ENCODE measurements at places on chromosomes 3 and 15. TPM values are rescaled to one million over a fixed set of nuclear protein-coding genes. Genes with fewer than 3 reads are reported as not detected.

GRCh38 chr3:46509661-46510187 is 11.9 kb downstream of the RTP3 start:
- H3K27me3 ChIP-seq: peaks cover 10% of the 10 kb centered on the region
- no peak for DNase-seq
- no peak overlapping the region for H3K4me3 ChIP-seq
- H3K4me1 ChIP-seq: no peaks in the 10 kb centered on the region

DNA sequence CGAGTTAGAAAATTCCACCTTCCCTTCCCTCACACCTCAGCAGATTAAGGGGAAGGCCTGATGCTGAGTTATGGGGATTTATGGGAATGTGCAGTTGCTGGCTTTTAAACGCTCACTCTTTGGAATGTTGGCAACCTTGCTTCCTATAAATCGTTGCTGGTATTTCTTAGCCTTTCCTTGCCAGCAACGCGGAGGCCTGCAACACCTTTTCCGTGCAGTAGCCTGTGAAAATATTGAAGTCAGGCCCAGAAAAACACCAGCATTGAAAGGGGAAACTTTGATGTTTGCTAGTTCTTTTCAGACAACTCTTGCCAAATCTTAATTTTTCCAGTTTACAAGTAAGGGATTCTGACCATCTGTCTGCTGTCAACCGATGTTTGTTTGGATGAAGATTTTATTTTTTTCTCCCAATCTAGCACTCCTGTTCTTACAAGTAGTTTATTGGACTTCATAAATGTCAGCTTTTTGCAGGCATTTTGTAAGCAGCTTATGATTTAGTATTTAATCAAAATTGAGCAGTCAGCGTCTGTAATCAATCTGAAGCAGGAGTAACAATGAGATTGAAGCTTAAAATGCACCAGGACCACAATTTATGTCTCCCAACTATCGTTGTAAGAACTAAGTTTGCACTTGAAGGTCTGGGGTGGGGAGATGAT is 251.0 kb downstream of the RPLP1 start:
- no peak for DNase-seq
- peaks cover 3% of the 10 kb centered on the region for H3K36me3 ChIP-seq
- H3K27ac ChIP-seq: no peak overlapping the region
- H3K4me3 ChIP-seq: no peak overlapping the region
- no peaks in the 10 kb centered on the region for H3K27me3 ChIP-seq

GRCh38 chr3:194296454-194297263 is 54.5 kb downstream of the CPN2 start:
- H3K4me1 ChIP-seq: peaks cover 40% of the 10 kb centered on the region
- H3K27ac ChIP-seq: peak overlapping the region; percentile 86
- peak; percentile 78 for DNase-seq

DNA sequence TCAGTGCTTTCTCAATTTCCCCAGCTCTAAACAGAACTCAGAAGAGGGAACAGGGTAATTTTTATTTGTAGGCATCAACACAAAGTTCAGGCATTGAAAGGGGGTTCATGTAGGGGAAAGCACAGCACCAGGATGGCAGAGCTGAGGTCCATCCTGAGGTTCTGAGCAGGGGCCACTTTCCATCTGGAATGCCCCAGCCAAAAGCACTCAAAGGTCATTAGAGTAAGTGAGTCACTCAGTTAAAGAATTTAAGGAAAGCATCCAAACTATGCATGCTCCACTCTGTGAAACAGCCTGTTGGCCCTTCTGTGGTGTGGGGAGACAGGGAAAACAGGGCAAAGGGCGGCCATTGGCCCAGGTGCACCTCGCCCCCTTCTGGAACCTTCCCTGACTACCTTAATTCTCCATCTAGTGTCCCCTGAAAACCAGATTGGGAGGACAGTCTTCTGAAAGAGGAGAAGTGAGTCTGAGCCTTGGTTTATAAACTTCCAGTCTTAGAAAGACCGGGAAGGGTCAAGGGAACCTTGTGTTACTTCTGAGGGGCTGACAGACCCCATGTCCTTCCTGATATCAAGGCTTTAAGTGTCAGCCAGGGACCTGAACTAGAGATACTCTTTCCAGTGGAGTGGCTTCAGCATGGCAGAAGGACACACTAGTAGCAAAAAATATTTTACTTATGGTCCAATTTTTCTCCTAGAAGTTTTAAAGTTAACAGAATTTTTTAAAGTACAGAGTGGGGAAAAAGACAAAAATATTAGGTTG is 133.3 kb downstream of the MYLK start:
- no peak overlapping the region for H3K4me3 ChIP-seq
- H3K36me3 ChIP-seq: peaks cover 2% of the 10 kb centered on the region
- no peaks in the 10 kb centered on the region for H3K27me3 ChIP-seq
- DNase-seq: no peak
- no peak overlapping the region for H3K27ac ChIP-seq

GRCh38 chr3:179450901-179451264 is 387 bp downstream of the GNB4 start:
- H3K4me3 ChIP-seq: peak overlapping the region; percentile 95
- H3K36me3 ChIP-seq: peaks cover 4% of the 10 kb centered on the region
- peaks cover 32% of the 10 kb centered on the region for H3K4me1 ChIP-seq
- H3K27me3 ChIP-seq: peaks cover 6% of the 10 kb centered on the region

The STRA6 gene
- total RNA-seq: 146 TPM

GRCh38 chr3:194606163-194606562 is 27.1 kb downstream of the TMEM44 start:
- no peaks in the 10 kb centered on the region for H3K27me3 ChIP-seq
- DNase-seq: no peak
- H3K4me1 ChIP-seq: no peaks in the 10 kb centered on the region
- no peak overlapping the region for H3K27ac ChIP-seq
- H3K4me3 ChIP-seq: no peak overlapping the region
- H3K36me3 ChIP-seq: peaks cover 15% of the 10 kb centered on the region

- no peak for DNase-seq
- H3K27ac ChIP-seq: no peak overlapping the region
- H3K4me3 ChIP-seq: no peak overlapping the region
Measured at GRCh38 chr3:88321363-88322050, 171.7 kb downstream of the C3orf38 start.
